ENCODE measurements at places on chromosomes 2 and 18.

DNA sequence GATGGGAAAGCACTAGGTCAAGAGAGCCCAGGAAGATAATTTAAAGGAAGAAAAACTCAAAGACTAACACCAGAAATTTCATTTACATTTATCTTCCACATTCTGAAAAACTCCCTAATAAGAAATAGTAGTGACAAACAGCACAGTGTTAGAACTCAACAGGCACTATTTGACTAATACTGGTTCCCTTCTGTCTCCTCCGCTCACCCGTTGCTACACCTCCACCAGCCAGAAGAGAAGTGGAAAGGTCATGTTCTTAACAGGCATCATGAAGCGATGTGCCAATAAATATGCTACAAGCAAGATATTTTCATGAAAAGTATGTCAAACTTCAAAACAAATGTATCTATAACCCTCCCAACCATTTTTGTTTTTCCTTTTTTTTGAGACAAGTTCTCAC is 5.7 kb downstream of the ROCK1 start:
- DNase-seq = no peak

DNA sequence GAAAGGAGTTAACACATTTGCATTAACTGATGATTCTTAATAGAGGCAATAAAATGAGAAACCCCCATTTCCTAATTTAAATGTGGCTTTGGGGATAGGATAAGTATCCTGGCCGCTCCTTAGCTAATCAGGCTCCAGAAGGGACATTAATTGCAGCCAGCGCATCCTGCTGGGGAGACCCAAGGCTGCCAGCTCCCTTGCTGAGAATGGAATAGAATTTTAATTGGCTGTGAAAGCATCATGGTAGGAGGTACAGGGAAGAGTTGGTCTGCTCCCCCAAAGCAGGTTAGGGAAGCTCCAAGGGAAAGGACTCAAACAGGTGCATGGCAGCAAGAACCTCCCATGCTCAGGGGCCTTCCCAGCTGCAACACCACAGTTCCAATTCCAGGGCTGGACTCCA is 71.4 kb downstream of the MARCHF4 start:
- no peak for DNase-seq

DNA sequence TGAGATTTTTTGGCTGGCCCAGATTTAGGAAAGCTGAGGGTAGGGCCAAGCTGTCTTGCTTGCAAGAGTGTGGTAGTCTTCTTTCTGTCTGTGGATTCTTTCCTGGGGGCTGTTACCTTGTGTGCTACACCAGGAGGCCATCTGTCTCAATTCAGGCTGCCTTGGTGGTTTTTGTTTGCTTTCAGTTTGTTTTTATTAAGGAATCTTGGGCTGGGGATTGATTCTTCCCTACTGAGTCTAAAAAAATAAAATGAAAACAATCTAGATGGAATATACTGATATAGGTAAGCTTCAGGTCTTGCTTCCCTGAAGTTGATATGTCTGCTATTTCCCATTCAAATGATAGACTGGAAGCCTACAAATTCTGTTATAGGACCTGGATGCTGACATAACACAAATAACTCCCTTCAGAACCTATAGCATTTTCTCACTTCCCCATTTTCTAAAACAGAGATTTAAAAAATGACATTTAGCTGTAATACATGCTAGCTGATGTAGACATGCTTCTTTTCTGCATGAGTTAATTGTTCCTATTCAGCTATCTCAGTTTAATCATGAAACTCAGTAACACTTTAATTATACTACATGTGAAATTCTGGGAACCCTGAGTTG is 5.3 kb downstream of the LHCGR start:
- DNase-seq = no peak

DNA sequence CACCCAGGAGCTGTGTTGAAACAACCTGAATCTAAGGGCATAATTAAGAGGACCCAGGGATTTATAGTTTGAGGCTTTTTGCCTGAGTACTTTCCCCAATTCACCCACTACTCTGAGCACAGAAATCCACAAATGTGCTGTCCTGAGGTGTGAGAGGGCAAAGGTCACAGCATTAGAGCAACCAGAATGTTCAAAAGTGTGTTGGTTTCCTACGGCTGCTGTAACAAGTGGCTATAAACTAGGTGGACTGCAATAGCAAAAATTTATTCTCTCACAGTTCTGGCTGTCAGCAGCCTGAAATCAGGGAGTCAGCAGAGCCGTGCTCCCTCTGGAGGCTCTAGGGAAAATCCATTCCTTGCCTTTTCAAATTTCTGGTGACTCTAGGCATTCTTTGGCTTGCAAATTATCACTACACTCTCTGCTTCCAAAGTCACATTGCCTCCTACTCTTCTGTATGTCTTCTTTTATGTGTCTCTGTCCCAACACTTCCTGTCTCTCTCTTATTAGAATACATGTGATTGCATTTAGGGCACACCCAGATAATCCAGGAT is 91.4 kb upstream of the TACR1 start:
- no peak for DNase-seq

DNA sequence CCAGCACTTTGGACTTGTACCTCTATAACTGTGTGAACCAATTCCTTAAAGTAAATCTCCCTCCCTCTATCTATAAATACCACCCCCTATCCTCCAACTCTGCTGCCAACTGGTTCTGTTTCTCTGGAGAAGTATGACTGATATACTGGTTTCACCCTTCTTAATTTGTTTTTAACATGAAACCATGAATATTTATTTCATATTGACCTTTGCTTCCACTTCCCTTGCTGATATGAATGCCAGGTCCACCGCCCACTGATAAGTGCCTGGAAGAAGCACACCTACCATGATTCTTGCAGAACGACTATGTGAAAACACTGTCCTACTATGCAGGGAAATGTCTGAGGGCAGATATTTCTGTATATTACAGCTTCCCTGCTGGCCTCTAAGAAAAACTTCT is 131.6 kb downstream of the GAREM1 start:
- DNase-seq = no peak

GRCh38 chr2:121562269-121563176 is 31.8 kb downstream of the RNU4ATAC start:
- DNase-seq = no peak

GRCh38 chr18:55650363-55650870 is 62.4 kb upstream of the TCF4 start:
- no peak for DNase-seq

DNA sequence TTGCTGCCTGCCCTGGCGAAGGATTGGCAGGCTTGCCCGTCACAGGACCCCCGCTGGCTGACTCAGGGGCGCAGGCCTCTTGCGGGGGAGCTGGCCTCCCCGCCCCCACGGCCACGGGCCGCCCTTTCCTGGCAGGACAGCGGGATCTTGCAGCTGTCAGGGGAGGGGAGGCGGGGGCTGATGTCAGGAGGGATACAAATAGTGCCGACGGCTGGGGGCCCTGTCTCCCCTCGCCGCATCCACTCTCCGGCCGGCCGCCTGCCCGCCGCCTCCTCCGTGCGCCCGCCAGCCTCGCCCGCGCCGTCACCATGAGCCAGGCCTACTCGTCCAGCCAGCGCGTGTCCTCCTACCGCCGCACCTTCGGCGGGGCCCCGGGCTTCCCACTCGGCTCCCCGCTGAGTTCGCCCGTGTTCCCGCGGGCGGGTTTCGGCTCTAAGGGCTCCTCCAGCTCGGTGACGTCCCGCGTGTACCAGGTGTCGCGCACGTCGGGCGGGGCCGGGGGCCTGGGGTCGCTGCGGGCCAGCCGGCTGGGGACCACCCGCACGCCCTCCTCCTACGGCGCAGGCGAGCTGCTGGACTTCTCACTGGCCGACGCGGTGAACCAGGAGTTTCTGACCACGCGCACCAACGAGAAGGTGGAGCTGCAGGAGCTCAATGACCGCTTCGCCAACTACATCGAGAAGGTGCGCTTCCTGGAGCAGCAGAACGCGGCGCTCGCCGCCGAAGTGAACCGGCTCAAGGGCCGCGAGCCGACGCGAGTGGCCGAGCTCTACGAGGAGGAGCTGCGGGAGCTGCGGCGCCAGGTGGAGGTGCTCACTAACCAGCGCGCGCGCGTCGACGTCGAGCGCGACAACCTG is at the start of gene DES:
DES (plus strand) TSS at position 223 of the 857 bp plus-strand sequence; CDS start at position 309, 86 bp downstream.
- DNase-seq = no peak

DNA sequence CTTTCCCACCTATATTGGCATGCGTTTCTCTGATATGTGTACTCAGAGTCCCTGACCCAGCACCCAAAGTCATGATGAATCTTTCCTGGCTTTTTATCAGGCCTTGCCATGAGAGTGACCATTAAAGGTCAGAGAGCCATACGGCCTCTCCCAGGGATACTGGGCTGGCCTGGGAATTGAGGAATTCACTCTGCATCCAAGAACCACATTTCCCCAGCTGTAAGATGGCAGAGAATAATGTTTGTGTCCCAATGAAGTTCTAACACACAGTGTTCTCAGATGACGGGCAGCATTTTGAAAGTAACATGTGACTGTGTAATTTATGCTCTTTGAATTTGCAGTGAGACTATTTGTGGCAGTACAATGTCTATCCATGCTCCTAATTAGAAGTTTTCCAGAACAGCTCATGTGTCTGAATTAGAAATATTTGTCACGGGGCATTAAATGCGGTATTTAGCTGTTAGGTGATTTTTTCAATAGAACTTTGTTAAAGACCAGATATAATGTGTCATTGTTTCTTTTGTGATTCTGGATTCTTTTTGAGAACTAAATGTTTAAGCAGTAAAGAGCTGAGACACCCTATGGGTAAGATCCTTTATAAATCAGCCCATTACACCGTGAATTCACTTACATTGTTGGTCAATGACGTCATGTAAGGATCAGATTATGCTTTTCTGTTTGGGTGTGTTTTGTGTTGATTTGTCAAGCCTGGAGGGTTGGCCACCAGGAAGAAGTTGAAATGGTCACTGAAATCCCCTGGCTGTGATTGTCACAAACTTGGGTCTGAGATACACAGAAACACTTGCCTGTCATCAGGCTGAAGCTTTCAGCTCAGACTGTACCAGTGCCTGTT is 7.3 kb upstream of the SLC3A1 start:
- no peak for DNase-seq

GRCh38 chr2:28543316-28544035 is 47.6 kb downstream of the PLB1 start:
- no peak for DNase-seq

DNA sequence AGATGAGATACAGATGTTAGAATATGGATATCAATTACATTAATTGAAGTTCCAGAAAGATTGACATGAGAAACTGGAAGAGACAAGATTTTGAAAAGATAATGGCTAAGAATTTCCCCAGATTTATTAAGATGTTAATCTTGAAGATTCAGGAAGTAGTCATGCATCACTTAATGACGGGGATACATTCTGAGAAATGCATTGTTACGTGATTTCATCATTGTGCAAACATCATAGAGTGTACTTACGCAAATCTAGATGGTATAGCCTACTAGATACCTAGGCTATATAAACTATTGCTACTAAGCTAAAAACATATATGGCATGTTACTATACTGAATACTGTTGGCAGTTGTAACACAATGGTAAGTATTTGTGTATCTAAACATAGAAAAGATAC is 6.8 kb upstream of the CHMP3 start:
- no peak for DNase-seq

- no peak for DNase-seq
Measured at GRCh38 chr2:12737738-12738485, 21.2 kb downstream of the TRIB2 start.

DNA sequence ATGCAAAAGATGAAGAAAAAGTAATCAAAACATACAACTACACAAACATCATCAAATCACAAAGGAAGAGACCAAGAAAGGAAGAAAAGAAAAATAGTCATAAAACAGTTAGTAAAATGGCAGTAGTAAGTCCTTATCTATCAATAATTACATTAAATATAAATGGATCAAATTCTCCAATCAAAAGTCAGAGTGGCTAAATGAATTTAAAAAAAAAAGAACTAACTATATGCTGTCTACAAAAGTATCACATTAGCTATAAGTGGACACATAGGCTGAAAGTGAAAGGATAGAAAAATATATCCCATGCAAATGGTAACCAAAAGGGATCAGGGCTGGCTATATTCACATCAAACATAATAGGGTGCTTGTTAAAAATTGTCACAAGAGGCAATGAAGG is 116.5 kb downstream of the NOL4 start:
- no peak for DNase-seq

DNA sequence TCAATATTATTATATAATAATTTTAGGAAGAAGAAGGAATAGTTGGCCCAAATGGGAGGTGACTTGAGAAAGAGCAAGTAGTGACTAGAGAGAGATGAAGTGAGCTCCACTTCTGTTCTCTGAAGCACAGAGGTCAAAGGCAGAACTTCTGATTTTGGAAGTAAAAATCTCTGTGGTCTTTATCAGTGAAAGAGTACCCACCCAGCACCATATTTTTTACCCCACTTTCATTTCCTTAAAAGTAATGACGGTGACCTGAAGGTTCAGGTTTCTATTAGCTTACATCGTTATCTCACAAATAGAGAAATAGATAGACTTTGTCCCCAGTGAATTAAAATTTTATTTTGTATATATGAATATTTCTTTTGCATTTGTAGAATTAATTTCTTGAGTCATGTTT is 95.3 kb downstream of the CDH7 start:
- DNase-seq = no peak

DNA sequence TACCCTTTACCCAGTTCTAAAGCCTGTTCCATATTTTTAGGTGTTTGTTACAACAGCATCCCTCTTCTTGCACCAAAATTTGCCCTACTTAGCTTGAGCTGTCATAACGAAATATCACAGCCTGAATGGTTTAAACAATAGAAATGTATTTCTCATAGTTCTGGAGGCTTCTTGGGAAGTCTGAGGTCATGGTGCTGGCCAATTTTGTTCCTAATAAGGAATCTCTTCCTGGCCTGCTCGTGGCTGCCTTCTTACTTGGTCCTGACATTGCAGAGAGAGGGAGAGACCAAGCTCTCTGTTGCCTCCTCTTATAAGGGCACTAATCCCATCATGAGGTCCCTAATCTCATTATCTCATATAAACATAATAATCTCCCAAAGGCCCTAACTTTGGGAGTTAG is 267.8 kb downstream of the PID1 start:
- DNase-seq = no peak

GRCh38 chr18:1133541-1133940 is 228.9 kb downstream of the ADCYAP1 start:
- DNase-seq = no peak

- DNase-seq = no peak
Measured at GRCh38 chr2:68438455-68439303, 28.4 kb downstream of the FBXO48 start.

GRCh38 chr18:56269958-56270357 is 368.4 kb downstream of the TXNL1 start:
- no peak for DNase-seq

DNA sequence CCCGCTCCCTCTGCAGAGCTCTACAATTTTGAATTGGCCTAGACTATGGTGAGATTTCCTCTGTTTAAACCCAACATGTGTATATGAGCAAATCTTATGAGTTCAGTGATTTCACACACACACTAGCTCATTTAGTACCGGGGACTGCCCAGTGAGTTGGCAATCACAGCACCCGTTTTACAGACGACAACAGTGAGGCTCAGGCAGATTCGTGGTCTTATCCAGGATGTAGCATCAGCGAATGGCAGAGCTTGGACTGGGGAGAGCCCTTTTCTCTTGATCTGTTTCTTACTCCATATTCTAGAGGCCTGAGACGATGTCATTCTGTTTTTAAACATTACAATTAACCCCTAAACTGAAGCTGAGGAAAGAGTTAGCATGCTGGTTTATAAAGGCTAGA is 419.9 kb downstream of the NBAS start:
- peak; percentile 8 for DNase-seq

GRCh38 chr2:165469417-165469816 is at the start of gene CSRNP3:
TSS of gene CSRNP3 (plus strand) at chr2:165469698. CDS start at chr2:165595066, 125,368 bp downstream.
- no peak for DNase-seq

- DNase-seq = no peak
Measured at GRCh38 chr18:73859837-73860397, 287.7 kb downstream of the FBXO15 start.

Measured in DND-41 (cell line).